ENCODE measurements at places on chromosomes 5 and 9.

DNA sequence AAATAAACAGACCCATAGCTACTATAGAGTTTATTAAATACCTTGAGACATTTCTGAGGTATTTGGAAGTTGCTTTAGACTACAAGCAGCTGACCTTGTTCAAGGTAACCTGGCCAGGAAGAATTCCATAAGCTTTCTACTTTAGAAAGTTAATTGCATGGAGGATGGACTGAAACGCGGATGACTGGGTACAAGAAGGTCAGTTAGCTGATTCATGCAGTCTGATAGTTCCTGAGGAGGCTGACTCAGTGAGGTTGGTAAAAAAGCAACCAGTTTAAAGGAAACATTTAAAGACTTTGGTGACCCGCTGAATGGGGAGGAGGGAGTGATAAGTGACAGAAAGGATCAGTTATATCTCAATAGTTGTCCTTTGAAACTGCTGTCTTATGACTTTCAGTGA lies 670.1 kb upstream of the CDH9 start:
- peak; percentile 21 for DNase-seq

DNA sequence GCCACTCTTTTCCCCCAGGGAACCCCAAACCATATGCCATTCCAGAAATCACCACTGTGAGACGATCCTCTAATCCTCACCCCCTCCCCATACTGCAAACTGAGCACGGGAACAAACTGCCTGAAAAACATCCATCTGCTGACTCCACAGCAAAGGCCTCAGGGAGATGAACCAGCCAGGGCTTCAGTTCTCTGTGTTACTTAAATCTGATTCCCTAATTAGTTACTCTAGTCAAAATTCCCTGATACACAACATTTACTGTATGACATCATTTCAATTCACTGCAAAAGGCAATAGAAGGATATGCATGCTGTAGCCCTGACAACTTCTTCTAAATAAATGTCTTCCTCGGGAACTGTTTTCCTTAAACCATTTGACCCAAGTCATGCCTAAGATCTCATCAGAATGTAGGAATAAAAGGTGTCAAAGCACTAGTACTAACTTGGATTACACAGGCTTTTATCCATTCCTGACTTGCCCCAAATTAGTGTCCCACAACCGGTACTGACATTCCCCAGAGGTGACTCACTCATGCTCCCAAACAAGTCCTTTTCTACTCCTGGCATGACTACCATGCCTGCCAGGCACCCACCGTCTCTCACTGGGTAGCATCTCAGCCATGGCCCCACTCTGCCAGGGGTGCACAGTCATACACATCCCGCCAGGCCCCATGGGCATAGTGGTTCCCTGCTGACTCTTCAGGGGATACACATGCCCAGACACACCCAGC lies 35.0 kb downstream of the MTX3 start:
- peak; percentile 87 for DNase-seq

GRCh38 chr5:22900801-22901310 lies 47.7 kb upstream of the CDH12 start:
- DNase-seq, result no peak

DNA sequence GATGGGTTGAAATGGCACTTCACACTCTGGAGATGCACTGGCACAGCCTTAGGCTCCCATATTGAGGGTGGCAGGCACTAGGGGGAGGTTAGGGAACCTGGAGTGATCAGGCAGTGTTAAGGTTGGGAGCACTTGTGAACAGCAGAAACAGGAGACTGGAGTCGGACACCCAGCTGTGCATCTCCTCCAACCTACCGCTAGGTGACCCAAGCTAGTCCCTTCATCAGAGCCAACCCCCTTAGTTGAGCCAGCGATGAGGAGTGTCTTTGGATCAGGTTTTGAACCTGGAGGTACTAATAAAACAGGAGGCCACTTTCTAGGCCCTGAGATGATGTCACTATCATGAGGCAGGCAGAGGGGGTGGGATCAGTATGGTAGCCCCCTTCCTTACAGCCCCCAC lies 1.7 kb downstream of the ACTL7B start:
- no peak for DNase-seq

DNA sequence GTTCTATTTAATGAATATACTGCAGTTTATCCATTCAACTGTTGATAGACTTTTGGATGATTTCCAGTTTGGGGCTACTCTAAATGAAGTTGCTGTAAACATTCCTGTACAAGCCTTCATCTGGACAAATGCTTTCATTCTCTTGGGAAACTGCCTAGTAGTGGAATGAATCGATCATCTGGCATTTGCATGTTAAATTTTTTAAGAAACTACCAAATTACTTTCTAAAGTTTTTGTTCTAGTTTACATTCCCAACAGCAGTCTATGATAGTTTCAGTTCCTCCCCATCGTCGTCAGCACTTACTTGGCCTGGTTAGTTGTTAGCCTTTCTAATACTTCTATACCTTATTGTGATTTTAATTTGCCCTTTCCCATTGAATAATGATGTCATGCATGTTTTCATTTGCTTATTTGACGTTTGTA lies 306.3 kb downstream of the FER start:
- no peak for DNase-seq

DNA sequence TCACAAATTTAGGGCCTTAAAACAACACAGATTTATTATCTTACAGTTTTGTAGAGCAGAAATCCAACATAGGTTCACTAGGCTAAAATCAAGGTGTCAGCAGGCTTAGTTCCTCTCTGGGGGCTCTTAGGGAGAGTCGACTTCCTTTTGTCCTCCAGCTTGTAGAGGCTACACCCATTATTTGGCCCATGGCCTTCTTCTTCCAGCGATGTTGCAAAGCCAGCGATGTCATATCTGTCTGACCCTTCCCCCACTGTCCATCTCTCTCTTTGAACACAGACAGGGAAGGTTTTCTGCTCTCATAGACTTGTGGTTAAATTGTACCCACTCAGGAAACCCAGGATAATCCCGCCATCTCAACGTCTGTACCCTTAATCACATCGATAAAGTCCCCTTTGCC lies 60.3 kb upstream of the SHB start:
- no peak for DNase-seq

GRCh38 chr5:103582364-103582763 lies 19.8 kb upstream of the NUDT12 start:
- peak; percentile 9 for DNase-seq

DNA sequence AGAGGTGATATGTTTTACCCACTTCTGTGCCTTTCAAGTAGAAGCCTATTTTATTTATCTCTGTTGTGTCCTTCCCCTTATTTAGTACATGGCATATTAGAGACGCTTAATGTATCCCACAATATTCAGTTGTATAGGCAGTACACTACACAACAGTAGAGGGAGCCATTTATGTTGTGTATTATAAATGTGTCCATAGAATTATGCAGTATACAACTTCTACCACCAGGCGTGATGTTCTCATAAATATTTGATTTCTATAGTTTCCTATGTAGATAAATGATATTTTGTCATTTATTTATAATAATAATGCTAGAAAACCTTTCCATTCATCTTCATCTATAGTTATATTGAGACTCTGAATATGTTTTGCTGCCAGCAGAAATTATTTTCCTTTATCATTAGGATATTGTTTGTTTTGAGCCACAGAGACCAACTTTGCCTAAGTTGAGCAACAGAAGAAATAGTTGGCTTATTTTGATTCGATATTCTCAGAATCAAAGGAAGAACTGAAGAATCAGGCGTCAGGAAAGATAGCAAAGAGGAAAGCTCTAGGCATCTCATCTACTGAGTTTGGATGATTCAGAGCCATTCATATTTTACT lies 81.7 kb downstream of the ADAMTS19 start:
- DNase-seq, result peak; percentile 9

DNA sequence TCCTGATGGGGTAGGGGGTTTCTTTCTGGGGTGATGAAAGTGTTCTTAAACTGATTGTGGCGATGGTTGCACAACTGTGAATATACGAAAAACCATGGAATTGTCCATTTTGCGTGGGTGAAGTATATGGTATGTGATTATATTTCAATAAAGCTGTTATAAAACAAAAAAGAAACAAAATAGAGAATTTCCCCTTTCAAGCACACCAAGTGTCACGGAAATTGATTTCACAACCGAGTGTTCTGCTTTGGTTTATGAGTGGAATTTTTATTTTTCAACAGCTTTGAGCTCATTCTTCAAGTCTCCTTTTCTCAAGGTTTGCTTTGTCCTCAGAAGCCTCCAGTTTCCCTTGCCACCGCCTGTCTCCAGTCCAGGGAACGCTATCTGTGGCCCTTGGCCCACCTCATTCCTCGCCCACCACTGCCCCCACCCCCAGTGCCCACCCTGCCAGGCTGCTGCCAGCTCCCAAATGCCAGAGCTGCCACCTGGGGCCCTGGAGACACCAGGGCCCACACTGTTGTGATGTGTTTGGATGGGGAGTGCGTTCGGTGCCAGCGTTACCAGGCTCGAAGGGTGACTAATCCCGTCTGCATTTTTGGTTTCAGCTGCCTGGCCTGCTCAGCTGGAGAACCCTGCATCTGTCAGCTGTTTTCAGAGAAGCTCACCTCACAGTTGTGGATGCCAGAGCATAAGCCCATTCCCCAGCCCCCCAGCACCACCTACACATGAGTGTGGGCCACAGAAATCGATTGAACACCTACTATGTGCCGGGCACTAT lies 30.4 kb downstream of the DUSP1 start:
- peak; percentile 89 for DNase-seq

DNA sequence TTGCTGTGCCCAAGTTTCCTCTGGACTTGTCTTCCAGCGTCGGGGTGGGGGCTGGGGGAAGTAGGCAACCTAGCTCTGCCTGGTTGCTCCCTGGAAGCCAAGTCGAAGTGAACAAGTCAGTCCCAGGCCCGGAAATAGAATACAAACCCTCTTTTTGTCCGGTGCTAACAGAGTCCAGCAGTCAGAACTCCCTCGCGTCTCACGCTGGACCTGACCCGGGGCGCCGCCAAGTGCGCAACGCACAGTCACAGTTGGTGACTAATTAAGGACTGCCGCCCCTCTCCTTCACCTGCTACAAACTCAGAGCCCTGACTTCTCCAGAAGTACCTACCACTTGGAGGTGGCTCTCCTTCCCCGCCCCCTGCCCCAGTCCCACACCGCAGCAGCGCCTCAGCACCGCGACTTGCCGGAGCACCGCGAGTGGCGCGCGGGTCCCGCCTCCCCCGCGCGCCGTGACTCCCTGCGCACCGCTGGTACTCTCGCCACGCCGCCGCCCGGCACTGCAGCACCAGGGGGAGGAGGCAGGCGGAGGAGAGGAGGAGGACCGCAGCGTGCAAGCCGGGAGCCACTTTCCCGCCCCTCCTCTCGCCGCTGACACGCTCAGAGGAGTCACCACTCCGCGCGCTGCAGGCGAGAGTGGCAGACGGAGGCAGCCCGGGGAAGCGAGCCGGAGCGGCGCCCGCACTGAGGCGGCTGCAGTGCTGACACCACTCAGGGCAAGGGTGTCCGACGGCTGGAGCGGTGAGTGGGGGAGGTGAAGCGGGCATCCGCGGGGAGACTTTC lies at the start of gene SV2C:
Gene SV2C (plus strand): TSS at position 612 of the 783 bp plus-strand sequence. CDS start 48,368 bp downstream, outside the sequence.
- peak; percentile 70 for DNase-seq

- DNase-seq, result no peak
Measured at GRCh38 chr5:76657683-76658311, 34.6 kb upstream of the F2RL2 start.

- DNase-seq, result no peak
Measured at GRCh38 chr9:115415450-115415849, 297.5 kb upstream of the TNC start.

GRCh38 chr5:138542180-138542955 lies 668 bp downstream of the ETF1 start:
- no peak for DNase-seq

GRCh38 chr9:21746550-21746949 lies 55.9 kb upstream of the MTAP start:
- no peak for DNase-seq

GRCh38 chr5:16690243-16690852 lies 73.6 kb upstream of the RETREG1 start:
- peak; percentile 85 for DNase-seq

GRCh38 chr9:16282216-16282615 lies 588.3 kb downstream of the BNC2 start:
- DNase-seq, result no peak

- DNase-seq, result no peak
Measured at GRCh38 chr5:80715887-80716286, 61.1 kb upstream of the DHFR start.
